Left kidney (tissue), 8 donors: ENCODE measurements at places on chromosomes 3 and 15.

DNA sequence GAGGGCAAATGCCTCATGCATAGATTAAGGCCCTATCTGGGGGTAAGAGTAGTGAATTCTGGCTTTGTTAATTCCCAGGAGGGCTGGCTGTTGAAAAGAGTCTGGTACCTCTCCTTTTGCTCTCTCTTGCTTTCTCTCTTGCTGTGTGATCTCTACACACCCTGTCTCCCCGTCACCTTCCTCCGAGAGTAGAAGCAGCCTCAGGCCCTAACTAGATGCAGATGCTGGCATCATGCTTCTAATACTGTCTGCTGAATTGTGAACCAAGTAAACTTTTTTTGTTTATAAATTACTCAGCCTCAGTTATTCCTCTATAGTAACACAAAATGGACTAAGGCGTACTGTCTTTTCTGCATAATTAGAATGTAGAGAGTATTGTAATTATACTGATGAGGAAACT is 908.1 kb downstream of the DIPK2A start:
- DNase-seq = no peak

GRCh38 chr3:66019896-66020295 is 18.8 kb downstream of the MAGI1 start:
- DNase-seq = no peak

- no peak for DNase-seq
These were observed 490.9 kb upstream of the CFAP20DC start for GRCh38 chr3:59540696-59541095.

GRCh38 chr15:83380682-83381081 is 66.5 kb upstream of the SH3GL3 start:
- DNase-seq = peak; percentile 29

DNA sequence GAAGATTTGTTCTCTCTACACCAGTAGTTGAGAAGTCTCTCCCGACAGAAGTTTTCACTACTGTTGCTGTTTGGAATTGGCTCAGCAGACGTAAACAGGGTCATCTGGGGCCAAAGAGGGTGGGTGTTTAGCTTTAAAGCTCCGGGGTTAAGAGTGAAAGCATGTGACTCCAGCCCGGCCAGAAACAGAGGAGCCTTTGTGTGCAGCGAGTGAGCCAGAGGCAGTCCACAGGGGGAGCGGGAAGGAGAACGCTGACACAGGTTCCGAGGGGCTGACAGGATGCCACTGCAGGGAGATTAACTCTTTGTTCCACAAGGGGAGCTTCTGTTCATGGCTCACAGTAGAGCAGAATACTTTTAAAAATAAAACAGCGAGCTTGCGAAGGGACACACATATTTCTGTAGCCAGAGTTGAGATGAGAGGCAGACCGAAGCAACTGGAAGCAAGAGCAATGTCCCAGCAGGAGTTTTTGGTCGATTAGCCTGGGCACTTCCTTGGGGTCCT is 26.9 kb downstream of the BMF start:
- DNase-seq = peak; percentile 81

- no peak for DNase-seq
These were observed 108.1 kb downstream of the PLOD2 start for GRCh38 chr3:146052791-146053310.

DNA sequence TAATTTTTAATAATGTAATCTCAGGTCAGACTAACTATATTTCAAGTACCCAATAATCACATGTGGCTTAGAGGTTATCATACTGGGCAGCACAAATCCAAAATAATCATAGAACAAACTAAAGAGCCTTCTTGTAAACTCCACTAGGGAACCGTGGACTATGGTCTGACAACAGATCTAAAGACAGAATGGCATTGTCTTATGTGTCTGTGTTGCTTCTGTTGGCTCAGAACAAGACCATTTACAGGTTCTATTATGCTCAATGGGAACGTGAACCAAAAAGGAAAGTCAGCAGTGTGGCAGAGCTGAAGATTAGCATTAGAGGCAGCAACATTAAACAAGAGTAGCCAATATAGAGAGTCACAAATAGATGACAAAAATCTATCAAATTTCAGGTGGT is 74.9 kb downstream of the ETFA start:
- DNase-seq = no peak

DNA sequence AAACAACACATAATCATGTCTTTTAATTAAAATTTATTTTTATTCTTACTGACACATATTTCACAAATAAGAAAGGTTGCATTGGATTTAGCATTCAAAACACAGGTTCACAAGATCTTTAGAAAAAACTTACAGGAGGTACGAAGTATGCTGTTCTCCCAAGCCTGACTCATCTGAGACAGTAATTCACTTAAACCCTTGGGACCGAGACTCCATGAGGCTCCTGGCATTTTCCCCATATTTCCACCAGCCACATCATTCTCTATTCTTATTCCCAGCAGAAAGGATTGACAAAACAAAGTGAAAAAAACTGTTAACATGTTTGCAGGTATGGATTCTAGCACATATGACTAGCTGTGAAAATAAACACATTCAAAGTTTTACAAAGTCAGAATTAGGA is 52.6 kb downstream of the CNTN3 start:
- DNase-seq = no peak

GRCh38 chr3:141482245-141482922 is 4.4 kb upstream of the RASA2 start:
- DNase-seq = no peak

- no peak for DNase-seq
These were observed 2.1 kb downstream of the PHC3 start for GRCh38 chr3:170179432-170179831.

DNA sequence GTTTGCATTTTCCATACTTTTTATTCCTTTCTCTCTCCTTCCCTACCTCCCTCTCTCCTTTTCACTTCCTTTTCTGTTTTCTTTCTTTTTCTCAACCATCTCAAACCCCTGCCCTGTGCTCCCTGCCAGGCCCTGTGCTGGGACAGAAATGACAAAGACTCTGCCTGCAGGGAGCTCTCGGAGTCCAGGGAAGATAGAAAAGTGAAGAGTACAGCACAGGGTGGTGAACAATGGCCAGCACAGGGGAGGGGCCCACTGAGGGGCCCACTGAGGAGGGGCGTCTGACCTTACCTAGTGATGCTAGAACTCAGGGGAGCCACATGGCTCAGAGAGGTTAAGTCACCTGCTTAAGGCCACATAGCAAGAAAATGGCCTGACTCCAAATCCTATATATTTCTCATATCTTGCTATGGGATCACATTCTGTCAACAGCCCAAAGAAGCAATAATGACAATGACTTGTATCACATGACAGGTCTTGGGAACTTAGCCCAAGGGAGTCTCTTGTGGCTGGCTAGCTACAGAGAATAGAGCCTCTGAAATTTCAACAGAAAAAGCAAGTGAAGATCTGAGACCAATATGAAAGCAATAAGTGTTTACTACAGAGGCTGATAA is 44.3 kb upstream of the ATP2B2 start:
- no peak for DNase-seq

- no peak for DNase-seq
These were observed 939 bp downstream of the PPIB start for GRCh38 chr15:64161688-64162477.

GRCh38 chr15:47184003-47184907 is 533.0 kb upstream of the SEMA6D start:
- DNase-seq = peak; percentile 29

- DNase-seq = no peak
These were observed 169.8 kb upstream of the MYRIP start for GRCh38 chr3:39639344-39640236.

DNA sequence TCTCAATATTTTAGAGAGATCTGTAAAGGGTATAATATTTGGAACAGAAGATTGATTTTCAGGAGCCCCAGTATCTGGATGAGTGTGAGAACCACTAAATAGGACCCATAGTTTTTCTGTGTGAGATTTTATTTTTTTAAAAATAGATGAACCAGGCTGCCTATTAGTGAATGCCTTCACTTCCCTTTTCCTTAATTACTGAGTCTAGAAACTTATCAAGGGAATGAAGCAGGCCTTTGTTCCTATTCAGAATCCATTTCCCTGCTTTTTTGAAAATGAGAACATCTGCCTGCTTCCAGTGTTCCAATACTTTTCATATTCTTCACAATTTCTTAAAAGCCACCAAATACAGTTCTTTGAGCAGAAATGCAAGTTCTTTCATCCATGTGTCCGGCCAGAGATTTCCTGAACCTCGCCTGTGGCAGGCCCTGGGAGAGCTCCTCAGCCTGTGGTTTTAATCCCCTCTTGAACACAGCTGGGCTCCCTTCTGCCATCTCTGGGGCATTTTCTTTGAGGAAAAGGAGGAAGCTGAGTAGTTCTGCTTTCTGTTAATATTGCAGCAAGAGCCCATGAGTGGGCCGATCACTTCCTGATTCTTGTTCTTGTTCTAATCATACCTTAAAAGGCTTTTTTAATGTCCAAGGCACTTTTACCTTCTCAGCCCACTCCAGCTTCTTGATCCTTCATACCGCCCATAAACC is 4.7 kb downstream of the EHD4 start:
- DNase-seq = no peak

DNA sequence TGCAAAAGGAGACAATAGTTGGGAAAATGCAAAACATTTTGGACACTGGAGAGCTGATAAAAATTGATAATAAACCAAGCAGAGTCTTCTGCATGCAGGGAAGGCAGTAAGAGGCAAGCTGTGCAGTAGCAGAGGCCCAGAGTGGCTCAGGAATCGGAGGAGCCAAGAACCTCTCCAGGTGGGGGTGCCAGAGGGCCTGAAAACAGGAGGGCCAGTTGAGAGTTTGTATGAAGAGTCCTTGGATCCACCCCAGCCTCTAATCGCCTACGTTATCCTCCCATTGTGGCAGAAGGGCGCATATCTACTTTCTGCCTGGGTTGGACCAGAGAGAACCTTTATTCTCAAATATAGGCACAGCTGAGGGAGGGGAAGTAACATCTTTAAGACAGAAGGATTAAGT is 48.9 kb upstream of the RBP1 start:
- DNase-seq = no peak

GRCh38 chr15:81410318-81410753 is 36.3 kb upstream of the TMC3 start:
- peak; percentile 87 for DNase-seq

- no peak for DNase-seq
These were observed 27.0 kb downstream of the SUCNR1 start for GRCh38 chr3:151900460-151900859.

- no peak for DNase-seq
These were observed 128.0 kb upstream of the CBLB start for GRCh38 chr3:105996781-105997180.

DNA sequence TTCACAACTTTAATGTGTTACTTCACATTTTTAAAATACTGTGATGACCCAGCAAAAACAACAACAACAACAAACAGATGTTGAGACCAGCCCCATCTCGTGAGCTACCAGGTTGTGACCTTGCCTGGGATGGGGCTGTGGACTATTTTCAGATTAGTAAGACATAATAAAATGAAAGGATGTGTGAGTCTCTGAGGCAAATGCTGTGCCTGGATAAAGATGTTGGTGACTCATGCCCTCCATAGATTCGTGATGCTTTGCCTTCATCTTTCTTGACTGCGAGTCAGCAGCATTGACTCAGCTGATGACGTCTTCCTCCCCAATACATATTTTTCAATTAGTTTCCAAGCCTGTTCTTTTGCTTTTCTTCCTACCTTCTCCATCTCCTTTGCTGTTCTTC is 453.0 kb upstream of the CFAP20DC start:
- DNase-seq = no peak

GRCh38 chr3:101695779-101696372 is 9.4 kb upstream of the RPL24 start:
- DNase-seq = peak; percentile 73

GRCh38 chr3:63593779-63594178 is 58.7 kb upstream of the SNTN start:
- no peak for DNase-seq

DNA sequence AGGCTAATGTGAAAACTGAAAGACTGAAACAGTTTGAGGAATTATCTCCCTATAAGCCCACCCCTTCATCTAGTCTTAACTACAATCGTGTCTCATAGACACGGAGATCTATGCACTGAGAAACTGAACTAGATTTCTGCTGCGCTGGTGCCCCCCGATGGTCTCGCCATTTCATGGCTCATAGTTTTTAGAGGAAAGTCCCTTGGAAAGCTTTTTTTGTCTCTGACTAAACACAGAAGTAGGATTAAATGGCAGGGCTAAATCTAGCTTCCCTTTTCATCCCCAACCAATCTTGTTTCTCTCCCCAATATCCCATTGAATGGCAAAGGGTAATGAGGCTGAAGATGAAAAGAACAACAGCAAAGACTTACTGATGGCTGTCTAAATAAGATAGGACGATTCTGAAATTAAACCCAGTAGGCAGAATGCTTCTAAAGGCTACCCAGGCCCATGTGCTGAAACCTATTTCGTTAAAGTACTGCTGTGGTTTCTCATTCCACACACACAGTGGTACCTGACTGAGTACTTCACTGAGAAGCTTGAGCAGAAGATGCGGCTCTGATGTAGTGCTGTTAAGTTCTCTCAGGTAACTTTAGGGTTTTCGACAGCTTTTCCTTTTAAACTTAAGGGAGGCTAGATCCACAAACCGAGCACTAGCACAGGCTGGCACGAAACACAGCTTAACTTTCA is 142.7 kb downstream of the GADL1 start:
- peak; percentile 30 for DNase-seq

- DNase-seq = no peak
These were observed 1.2 kb downstream of the GBE1 start for GRCh38 chr3:81760215-81760614.

DNA sequence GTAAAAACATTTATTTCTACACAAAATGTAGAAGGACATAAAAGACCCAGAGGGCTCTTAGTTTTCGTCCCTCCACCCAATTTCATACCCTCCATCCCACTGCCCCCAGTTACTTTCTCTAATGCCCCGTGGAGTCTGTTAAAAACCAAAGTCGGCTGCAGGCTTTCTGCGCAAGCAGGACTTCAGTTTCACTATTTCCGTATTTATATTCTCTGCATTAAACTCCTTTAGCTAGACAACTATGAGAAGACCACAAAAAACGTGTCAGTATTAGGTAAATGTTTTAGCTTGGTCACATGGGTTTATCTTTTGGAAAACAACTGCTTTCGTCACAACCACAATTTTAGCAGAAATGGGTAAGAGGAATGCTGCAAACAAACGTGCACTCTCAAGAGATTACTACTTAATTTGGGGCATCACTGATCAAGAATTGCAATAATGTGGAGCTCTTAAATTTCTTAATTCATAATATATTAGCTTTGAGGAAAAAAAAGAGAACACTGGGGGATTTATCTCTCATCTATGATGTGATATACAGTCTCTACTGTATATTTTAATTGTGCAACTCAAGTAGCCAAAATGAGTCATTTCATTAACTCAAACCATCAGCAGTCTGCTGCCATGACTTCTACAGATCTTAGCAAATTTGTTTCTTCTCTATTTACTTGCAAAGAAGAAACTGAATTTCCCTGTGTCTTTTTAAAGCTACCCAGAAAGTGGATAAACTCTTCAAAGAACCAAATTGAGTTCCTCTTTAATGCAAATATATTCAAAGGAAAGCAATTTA is 740 bp upstream of the NSMCE3 start:
- peak; percentile 22 for DNase-seq

GRCh38 chr3:177348974-177349373 is 151.7 kb upstream of the TBL1XR1 start:
- no peak for DNase-seq

GRCh38 chr15:58332676-58333400 is 99.0 kb upstream of the LIPC start:
- DNase-seq = no peak
